ENCODE measurements at places on chromosomes 3 and 15.

DNA sequence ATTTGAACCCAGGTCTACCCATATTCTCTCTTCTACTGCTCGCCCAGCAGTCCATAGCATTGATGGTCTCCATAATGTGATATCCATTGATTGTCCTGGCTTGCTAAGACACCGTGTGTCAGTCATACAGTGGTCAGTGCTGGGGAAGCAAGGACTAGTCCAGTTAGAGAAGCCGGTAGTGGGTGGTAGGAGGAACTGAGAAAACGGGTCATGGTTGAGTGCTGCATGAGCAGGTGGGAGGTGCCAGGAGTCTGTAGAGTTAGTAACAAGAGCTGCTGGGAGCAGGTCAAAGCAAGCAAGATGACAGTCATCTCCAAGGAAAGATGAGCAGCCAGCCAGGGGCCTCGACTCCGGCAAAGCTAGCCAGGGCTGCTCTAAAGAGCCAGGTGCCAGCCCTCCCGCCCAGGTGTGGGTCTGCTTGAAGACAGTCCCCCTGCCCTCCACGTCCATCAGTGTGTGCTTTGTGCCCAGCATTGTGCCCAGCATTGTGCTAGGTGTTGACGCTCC is 29.5 kb upstream of the USP3 start:
- no peaks in the 10 kb centered on the region for H3K27me3 ChIP-seq
- H3K36me3 ChIP-seq = no peaks in the 10 kb centered on the region
- H3K4me1 ChIP-seq = no peaks in the 10 kb centered on the region
- no peak overlapping the region for H3K27ac ChIP-seq
- DNase-seq = no peak

DNA sequence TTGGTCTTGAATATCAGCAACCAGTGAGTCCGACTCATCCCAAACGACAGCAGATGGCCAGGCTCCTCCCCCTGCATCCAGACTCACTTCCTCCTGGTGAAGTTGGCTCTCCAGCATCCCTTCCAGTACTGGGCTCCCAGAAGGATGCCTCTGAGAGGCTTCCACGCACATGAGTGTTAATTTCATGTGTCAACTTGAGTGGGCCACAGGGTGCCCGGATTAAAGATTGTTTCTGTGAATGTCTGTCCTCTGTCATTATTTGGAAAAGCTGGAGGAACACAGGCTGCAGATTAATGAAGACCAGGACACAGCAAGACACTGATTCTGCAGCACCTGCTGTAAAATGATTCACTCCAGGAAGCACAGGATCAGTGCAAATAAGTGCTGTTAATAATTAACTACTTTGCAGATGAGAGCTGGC is 99.8 kb downstream of the ATP10A start:
- H3K36me3 ChIP-seq = no peaks in the 10 kb centered on the region
- no peaks in the 10 kb centered on the region for H3K27me3 ChIP-seq
- H3K4me3 ChIP-seq = no peak overlapping the region
- H3K27ac ChIP-seq = no peak overlapping the region

- no peaks in the 10 kb centered on the region for H3K36me3 ChIP-seq
- peak overlapping the region; percentile 60 for H3K27ac ChIP-seq
- DNase-seq = no peak
- H3K4me1 ChIP-seq = peaks cover 12% of the 10 kb centered on the region
- peak overlapping the region; percentile 79 for H3K4me3 ChIP-seq
These were observed 339 bp downstream of the AMT start for GRCh38 chr3:49421890-49422378.

- H3K27me3 ChIP-seq = no peaks in the 10 kb centered on the region
- no peaks in the 10 kb centered on the region for H3K4me1 ChIP-seq
- no peak overlapping the region for H3K4me3 ChIP-seq
- no peak for DNase-seq
These were observed 86.5 kb downstream of the ANKRD28 start for GRCh38 chr3:15711281-15711680.

- DNase-seq = no peak
- no peaks in the 10 kb centered on the region for H3K36me3 ChIP-seq
- H3K4me3 ChIP-seq = no peak overlapping the region
- H3K4me1 ChIP-seq = no peaks in the 10 kb centered on the region
- H3K27me3 ChIP-seq = no peaks in the 10 kb centered on the region
- H3K27ac ChIP-seq = no peak overlapping the region
These were observed 68.0 kb upstream of the TRPM1 start for GRCh38 chr15:31169558-31169957.

GRCh38 chr3:176937994-176938393 is 259.3 kb downstream of the TBL1XR1 start:
- no peaks in the 10 kb centered on the region for H3K27me3 ChIP-seq
- H3K36me3 ChIP-seq = no peaks in the 10 kb centered on the region
- H3K27ac ChIP-seq = no peak overlapping the region
- H3K4me1 ChIP-seq = no peaks in the 10 kb centered on the region

DNA sequence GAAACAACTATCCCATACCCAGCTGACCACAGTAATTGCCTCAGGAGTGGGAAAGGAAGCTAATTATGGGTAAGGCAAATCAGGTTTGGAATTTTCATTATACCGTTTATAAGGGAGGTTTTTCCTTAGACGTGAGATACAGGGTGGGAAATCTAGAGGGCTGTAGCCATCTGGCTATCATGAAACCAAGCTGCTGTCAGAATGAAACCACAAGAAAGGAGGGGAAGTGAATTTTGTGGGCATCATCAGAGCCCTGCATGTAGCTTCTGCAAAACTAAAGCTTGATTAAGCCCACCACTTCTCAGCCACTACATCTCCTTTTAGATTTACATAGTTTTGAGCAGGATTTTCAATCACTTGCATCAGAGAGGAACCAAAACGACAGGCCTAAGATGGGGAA is 893.5 kb downstream of the TUSC7 start:
- H3K27ac ChIP-seq = no peak overlapping the region
- no peaks in the 10 kb centered on the region for H3K4me1 ChIP-seq
- no peaks in the 10 kb centered on the region for H3K36me3 ChIP-seq
- H3K4me3 ChIP-seq = no peak overlapping the region
- DNase-seq = no peak

- H3K4me1 ChIP-seq = peaks cover 2% of the 10 kb centered on the region
- no peak overlapping the region for H3K27ac ChIP-seq
- peak; percentile 78 for DNase-seq
- no peaks in the 10 kb centered on the region for H3K36me3 ChIP-seq
- H3K27me3 ChIP-seq = no peaks in the 10 kb centered on the region
These were observed 22.1 kb downstream of the ACKR2 start for GRCh38 chr3:42831321-42831713.

- no peaks in the 10 kb centered on the region for H3K27me3 ChIP-seq
- no peaks in the 10 kb centered on the region for H3K36me3 ChIP-seq
- H3K4me1 ChIP-seq = no peaks in the 10 kb centered on the region
- H3K4me3 ChIP-seq = no peak overlapping the region
- H3K27ac ChIP-seq = no peak overlapping the region
- DNase-seq = peak; percentile 39
These were observed 57.7 kb downstream of the ITGA11 start for GRCh38 chr15:68374168-68374745.

Data from H1 (cell line).